ENCODE measurements at places on chromosomes 4 and X.
A peak's percentile ranks its signal among the peaks of the same experiment; 100 is the strongest.

DNA sequence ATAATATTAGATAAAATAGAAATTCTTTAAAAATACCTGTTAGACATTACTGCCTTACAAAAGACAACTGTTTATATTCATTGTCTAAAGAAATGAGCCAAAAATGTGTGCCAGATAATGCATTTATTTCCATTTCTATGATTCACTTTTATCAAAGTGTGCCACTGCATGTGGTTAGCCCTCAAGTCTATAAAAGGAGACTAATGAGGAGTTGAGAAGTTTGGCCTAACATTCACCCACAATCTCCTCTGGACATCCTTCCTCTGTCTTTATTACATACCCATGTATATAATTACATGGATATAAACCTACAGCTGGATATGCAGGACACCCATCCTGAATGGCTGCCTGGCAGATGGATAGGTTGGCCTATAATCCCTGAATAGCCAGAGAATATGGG is 42.6 kb upstream of the PDE5A start:
- DNase-seq, result no peak

DNA sequence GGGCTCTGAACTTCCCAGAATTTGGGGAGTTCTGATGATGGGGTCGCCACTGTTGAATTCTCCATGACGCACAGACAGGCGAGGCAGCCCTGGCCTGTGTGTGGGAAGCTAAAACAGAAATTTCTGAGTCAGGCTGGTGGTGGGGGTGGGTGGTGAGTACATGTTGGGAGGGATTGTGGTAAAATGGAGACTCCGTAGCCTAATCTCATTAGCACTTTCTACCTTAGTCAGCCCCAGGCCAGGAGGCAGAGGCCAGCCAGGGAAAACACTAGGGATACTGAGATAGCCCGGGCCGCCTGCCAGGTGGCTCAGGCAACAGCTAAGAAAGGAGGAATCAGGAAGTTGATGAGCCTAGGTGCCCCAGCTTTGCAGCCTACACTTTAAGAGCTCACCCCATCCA is 39.3 kb upstream of the NHSL2 start:
- DNase-seq, result no peak

DNA sequence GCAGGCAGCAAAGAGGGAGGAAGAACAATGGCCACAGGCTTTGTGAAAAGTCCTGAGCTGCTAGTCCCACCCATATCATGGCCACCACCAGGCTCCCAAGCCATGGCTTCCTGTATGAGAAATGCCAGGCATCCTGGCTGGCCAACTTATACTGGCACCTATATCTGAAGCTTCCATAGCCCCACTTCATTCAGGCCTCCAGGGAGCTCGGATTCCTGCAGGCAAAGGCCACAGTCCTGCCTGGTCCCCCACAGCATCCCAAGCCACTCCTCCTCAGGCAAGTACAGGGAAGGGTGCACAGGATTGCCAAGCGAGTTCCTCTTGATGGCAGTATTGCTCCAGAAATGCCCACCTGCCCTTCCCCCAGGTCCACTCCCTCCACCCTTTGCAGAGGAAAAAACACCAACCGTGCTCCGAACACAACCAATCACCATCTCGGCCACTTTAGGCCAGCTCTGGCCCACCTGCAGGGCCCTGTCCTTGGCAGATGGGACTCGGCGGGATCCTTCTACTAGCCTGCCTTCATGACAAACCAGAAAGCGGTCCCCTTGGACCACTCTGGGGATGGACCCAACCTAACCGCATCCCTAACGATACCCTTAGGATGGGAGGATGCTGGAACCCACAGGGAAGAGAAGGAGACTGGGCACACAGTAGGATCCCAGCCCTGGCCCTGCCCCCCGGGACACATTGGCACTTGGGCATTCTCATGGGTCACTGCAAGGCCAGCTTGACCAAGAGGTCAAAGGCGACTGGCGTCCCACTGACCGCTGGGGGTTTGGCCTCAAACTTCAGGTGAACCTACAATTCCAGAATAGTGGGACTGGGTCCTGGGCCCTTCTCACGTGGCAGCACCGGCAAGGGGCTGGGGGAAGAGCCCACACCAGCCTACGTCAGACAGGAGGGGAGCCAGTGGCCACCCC is 220.4 kb upstream of the AGTR2 start:
- no peak for DNase-seq

DNA sequence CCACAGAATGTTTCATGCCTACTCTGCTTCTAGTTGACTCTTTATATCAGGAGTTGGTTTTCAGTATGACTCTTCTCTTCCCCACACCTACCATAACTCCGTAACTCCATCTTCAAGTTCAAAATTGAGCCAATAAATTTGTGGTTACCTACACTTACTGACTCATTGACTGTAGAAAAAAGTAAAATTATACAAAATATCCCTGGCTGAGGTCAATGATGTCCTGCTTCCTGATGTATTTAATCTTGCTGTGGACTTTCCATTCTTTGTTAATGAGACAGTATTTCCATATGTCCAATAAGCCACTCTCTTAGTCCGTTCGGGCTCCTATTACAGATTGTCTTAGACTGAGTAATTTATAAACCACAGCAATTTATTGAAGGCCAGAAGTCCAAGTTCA is 9.9 kb upstream of the NLGN4X start:
- DNase-seq, result no peak

DNA sequence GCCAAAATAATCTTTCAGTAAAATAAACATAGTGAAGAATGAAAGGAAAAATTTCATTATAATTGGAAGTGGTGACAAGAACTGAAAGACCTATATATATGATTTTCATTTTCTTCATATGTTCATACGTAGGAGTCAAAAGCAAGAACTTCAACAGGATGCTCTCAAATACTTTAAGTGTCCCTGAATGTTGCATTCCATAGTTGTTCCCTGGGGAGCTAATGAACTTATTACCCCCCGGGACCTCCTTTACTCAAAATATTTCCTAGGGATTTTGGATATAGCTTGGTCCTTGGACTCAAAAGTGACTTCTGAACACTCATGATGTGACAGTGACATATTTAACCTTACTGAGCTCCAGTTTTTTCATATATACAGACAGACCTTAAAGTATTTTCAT is 44.9 kb upstream of the NDST4 start:
- no peak for DNase-seq

DNA sequence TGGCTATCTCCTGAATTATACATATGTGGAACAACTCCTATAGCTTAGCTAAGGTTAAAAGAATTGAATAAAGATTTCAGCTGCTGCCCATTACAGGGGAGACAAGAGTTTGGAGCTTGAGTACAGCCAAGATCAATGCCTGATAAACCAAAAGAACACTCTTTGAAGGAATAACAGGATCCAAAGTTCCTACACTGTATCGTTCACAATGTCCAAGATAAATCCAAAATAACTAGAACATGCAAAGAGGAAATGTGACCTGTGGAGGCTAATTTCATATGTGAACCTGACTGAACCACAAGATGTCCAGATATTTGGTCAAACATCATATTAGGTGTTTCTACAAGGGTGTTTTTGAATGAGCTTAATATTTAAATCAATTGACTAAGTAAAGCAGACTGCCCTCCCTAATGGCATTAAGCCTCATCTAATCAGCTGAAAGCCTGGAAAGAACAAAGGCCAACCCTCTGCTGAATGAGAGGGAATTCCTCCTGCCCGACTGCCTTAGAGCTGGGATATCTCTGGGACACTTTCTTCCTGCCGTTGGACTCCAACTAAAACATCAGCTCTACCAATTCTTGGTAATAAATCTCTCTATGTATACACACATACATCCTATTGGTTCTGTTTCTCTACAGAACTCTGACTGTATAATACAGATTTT is 19.2 kb downstream of the RFC1 start:
- DNase-seq, result no peak

DNA sequence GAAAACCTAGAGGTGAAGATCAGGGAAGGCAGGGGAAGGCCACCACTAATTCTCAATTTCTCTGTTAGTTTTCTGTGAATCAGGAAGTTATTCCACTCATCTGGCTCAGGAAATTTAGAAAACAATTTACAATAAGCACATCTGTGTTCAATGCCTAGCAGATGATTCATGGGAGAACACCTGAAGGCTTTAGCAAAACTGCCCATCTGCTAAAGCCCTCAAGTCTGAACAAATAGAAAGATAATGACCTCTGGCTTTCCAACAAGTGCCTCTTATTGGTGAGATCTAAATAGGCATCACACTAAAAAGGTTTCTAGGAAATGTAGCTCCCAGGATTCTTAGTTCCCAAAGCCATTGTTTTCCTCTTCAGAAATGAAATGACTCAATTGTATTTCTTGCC is 122.1 kb upstream of the GNPDA2 start:
- no peak for DNase-seq

- DNase-seq, result no peak
These were observed 56.1 kb downstream of the LUZP4 start for GRCh38 chrX:115345615-115346014.

DNA sequence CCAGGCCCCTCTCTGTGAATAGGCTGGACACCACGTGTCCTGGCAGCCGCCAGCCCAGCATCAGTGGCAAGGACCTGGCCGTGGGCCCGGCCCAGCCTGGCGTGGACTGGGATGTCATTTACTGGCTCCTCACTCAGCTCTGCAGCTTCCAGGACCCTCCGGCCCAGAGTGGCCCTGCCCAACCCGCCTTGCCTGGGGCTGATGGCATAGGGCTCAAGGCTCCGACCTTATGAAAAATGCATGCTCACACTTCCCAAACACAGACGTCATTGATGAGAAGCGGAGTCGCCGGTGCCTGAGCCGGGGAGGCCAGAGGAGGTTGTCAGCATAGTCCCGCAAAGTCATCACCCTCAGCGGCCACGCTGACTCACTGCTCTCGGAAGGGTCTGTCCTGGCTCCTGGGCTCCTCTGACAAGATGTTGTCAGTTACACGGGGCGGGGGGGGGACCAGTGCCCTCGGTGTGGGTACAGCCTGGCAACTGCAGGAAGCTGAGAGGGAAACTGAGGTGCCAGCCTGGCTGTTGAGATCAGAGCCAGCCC is 14.3 kb downstream of the CFAP99 start:
- DNase-seq, result no peak

- no peak for DNase-seq
These were observed 35.2 kb upstream of the SCD5 start for GRCh38 chr4:82833696-82834313.

- no peak for DNase-seq
These were observed 27.9 kb downstream of the PKD2 start for GRCh38 chr4:88035292-88035691.

GRCh38 chr4:8709050-8709728 is 116.6 kb downstream of the CPZ start:
- no peak for DNase-seq

- DNase-seq, result no peak
These were observed 1081.5 kb upstream of the TENM3 start for GRCh38 chr4:181161669-181162068.

DNA sequence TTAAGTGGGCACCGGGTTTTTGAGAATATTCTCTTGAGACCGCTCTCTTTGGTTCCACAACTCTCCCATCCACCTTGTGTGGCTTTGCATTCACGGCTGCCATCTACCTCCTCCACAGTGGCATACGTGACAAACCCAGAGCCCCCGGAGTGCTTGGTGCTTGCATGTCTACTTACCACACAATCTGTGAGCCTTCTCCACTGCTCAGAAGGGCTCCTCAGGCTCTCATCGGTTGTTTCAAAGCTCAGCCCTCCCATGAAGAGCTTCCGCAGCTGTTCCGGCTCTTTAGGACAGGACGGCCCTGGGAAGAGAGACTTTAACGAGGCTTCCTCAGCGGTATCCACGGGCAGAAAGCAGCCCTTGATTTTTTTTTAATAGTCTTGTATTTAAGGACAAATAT is 167.6 kb upstream of the ANK2 start:
- no peak for DNase-seq

DNA sequence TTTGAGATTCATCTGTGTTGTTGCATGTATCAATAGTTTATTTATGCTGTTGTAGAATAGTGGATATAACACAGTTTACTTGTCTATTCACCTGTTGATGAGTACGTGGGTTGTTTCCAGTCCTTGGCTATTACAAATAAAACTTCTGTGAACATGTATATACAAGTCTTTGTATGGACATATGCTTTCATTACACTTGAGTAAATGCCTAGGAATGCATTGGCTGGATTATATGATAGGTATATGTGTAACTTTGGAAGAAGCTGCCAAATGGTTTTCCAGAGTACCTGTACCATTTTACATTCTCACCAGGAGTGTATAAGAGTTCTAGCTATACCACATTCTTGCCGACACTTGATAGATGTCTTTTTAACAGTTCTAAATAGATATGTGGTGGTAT is 16.5 kb downstream of the ART3 start:
- DNase-seq, result no peak

DNA sequence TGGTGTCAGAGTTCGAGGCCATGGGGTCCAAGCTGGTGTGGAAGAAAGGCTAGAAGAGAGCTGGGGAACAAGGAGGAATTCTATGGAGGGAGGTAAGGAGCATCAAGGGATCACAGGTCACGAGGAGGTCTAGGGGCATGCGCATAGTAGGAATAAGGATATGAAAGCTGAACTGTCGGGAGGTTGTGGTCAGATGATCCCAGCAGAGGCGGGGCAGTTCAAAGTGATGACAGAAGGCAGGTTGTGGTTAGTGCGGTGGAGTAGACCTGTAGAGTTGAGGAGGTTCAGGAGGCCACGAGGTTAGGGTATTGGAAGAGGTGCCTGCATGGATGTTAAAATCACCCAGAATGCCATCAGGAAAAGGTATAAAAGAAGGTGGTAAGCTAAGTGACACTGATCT is 156.3 kb downstream of the TMEM164 start:
- DNase-seq, result peak; percentile 3

All from CD4-positive, alpha-beta T cell treated with Interleukin-12 subunit alpha and Interleukin-12 subunit beta, for 1 hour (primary cell).